Pulmonary artery endothelial cell (primary cell): ENCODE measurements at places on chromosomes 7 and 10. TPM values are rescaled to one million over a fixed set of nuclear protein-coding genes. Genes with fewer than 3 reads are reported as not detected.

Gene MUC3A
- not detected in 2 replicates for total RNA-seq

GRCh38 chr10:79161557-79161956 lies 92.8 kb downstream of the ZMIZ1 start:
- DNase-seq: no peak

DNA sequence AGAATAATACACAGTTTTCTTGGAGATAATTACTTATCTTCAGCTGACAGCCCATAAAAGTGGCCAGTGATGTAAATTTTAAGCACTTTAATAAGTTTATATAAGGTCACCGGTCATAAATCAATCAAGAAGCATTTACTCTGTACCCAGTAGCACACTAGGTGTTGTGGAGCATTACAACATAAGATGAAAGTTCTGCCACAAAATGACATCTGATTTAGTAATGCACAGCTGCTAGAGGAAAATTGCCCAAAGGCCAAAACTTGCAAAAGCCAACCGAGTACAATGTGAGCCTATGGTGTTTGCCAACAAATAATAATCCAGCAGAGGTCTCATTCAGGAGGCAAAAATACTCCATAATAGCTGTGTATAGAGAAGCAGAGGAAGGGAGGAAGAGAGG lies 63.6 kb downstream of the GPR37 start:
- no peak for DNase-seq

DNA sequence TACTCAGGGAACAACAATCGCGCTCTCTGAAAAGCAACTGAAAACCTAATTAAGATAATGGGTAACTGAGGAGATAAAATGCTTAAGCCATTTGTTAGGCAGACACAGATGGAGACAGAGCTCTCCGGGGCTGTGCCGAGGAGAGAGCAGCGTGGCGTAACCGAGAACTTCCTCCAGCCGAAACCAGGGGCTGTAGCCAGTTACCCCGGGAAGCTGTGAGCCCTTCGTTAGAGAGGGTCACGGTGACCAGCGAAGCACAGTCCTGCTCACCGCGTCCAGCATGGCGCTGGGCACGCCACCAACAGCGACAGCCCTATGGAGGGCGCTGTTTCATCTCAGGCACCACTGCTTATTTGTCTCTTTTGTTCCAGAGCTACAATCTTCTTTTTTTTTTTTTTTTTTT lies 16.1 kb downstream of the PAPOLB start:
- no peak for DNase-seq

GRCh38 chr10:119807960-119808697 lies 64.5 kb downstream of the MCMBP start:
- no peak for DNase-seq
